A172 (cell line): ENCODE measurements at places on chromosomes 11 and 22. TPM values are rescaled to one million over a fixed set of nuclear protein-coding genes. Genes with fewer than 3 reads are reported as not detected.

GRCh38 chr22:29093501-29094300, 20.9 kb downstream of the KREMEN1 start:
- DNase-seq, result peak; percentile 24

GRCh38 chr11:10925149-10925926, 67.5 kb upstream of the ZBED5 start:
- peak; percentile 58 for DNase-seq

DNA sequence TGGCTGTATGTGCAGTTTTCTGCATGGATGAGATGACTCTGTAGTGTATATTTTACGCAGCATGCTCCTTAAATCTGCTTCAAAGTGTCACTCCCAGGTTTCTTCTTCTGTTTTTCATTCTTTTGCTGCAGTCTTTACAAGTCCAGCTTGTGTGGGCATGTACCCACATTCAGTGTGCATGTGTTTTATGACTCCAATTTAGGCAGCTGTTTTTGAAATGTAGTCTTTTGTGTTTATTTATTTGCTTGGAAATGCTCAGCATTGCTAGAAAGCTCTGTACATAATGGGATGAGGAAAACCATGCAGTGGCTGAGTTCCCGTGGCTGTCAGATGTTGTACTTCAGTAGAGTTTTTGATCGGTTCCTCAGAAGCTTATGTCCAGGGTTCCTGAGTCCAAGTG, 138.5 kb downstream of the ARHGAP42 start:
- DNase-seq, result no peak

- peak; percentile 65 for DNase-seq
These were observed 70.7 kb upstream of the E2F8 start for GRCh38 chr11:19311308-19312030.

GRCh38 chr11:73116636-73117035, 25.5 kb downstream of the FCHSD2 start:
- no peak for DNase-seq

The UPB1 gene
- not detected in 2 replicates for total RNA-seq
